BE2C (cell line): ENCODE measurements at places on chromosomes 5 and 9.

GRCh38 chr9:113589890-113590289 is 126.4 kb downstream of the RGS3 start:
- no peak for DNase-seq

DNA sequence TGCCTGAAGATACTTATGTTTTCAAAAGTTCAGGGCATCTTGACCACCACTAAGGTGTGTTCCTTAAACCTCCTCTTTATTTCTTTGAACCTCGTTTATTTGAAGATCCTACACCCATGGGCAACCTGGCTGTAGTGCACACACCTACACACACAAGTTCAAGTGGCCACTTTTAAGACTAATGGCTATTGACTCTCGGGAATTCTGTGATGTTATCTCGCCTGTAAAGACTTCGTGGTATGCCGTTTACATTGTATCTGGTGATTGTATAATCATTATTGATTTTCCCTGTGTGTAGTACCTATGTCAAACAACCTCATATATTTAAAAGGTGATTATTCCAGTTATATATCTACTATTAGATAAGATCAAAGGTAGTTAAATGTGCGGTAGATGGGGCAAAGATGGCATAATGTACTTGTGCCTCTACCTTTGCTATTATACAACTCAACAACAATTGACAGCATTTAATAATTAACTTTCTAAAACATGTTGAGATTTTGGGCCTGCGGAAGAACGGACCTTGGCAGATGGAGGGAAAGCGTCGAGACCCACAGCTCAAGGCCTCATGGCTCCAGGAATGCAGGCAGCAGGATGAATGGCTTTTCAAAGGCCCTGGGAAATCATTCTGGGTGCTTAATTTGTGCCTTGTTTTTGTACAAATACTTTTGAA is 51.4 kb upstream of the IRX2 start:
- DNase-seq, result no peak

DNA sequence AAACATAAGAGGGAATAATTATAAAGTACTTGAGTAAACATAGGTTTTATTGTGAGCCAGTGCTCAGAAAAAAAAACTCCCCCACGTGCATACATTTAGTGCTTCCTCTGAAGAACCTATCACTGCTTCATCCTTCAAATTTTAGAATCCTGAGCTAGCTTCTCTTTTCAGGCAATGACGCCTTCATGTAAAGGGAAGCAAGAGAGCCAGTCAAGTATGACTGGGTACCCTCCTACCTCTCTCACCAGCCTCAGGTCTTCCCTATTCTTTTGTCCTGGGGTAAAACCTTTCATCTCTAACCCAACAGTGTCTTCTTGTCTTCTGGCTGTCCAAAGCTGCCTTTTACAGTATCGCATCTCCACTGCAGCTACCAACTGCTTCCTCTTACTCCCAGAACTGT is 32.0 kb downstream of the PLPP1 start:
- no peak for DNase-seq

- DNase-seq, result no peak
Measured at GRCh38 chr9:112224401-112225289, 49.5 kb upstream of the SUSD1 start.
